Stimulated activated CD8-positive, alpha-beta memory T cell treated with anti-CD3 and anti-CD28 coated beads, Interleukin-7, amount 100 ng/mL, for 1 hour (primary cell): ENCODE measurements at places on chromosomes 1 and 21.

DNA sequence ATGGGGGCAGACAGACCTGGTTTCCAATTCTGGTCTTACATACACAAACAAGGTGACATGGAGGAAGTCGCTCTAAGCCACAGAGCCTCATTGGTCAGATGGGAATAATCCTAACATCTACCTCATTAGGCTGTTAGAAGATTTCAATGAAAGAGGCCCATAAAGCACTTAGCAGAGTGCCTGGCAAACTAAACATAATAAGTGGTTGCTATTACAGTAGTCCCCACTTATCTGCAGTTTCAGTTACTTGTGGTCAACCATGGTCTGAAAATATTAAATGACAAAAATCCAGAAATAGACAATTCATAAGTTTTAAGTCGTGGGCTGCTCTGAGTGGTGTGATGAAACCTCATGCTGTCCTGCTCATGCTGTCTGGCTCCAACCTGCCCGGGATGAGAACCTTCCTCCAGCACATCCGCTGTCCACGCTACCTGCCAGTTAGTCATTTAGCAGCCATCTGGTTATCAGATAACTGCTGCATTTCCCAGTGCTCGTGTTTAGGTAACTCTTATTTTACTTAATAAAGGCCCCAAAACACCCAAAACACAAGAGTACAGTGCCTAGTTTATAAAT is 112.3 kb downstream of the DDX20 start:
- DNase-seq: no peak

DNA sequence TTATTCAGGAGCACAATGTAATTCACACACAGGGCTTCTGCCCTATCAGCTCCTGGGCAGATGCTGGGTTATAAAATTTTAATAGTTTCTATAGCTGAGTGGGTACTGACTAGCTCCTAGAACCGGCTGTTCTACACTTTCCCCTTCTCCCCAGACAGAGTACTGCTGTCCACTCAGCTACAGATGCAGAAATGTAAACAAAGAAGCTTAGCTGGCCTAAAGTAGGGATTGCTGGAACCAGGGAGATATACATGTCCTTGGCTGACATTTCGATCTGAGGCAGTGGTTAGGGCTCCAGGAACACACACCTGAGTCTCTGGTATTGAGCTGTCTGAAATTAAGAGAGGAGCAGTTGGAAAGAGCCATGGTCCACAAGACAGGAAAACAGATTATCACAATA is 211.5 kb upstream of the USP24 start:
- DNase-seq: no peak

GRCh38 chr1:105914403-105914802 is 1142.1 kb upstream of the PRMT6 start:
- DNase-seq: no peak

DNA sequence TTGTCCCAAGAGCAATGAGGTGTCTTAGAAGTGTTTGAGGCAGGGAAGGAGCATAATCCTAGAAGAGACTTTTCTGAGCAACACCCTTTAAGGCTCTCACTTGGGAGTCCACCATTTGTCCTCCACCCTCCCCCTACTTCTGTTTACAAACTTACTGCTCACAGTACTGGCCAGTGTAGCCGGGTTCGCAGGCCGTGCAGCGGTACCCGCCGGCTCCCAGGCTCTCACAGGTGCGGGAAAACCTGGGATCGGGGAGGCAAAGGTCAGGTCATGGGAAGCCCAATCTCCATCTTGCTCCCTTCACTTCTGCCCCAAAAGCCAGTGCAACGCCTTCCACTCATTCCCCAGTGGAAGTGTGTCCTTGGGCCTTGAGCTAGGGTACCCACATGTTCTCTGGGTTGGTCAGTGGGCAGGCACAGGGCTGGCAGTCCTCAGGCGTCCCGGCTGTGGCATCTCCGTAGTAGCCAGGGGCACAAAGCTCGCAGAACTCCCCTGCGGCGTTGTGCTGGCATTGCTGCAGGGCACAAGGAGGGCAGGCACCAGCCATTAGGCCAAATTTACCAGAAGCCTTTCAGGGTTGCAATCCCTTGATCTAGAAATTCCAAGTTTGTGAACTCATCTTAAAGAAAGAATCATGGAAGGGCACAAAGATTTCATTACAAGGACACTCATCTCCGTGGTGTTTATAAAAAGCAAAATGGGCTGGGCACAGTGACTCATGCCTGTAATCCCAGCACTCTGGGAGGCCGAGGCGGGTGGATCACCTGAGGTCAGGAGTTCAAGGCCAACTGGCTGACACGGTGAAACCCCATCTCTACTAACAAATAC is 49.8 kb downstream of the LDLRAD2 start:
- DNase-seq: no peak

DNA sequence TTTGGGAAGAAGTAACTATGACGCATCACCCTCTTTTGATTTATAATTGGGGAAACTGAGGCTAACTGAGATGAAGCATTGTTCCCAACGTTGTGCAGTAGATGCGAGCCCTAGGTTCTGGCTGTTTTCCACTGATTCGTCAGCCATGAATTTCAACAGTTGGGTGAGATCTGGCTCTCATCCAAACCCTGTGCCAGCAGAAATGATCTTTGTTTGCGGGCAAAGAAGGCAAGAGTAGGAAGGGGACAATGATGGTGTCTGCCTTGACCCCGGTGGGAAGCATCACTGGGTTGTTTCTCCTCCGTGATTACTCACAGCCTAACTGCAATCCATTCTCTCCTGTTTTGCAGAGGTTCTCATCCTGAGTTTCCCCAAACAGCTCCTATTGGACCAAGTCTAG is 142.3 kb downstream of the MIS18A start:
- DNase-seq: no peak
